Thoracic aorta (tissue), 2 donors: ENCODE measurements at places on chromosomes 1 and 21.

- DNase-seq = no peak
Observed at GRCh38 chr21:14814282-14814681, 250.5 kb downstream of the NRIP1 start.

- DNase-seq = no peak
Observed at GRCh38 chr1:170863621-170864020, 71.7 kb upstream of the MROH9 start.

DNA sequence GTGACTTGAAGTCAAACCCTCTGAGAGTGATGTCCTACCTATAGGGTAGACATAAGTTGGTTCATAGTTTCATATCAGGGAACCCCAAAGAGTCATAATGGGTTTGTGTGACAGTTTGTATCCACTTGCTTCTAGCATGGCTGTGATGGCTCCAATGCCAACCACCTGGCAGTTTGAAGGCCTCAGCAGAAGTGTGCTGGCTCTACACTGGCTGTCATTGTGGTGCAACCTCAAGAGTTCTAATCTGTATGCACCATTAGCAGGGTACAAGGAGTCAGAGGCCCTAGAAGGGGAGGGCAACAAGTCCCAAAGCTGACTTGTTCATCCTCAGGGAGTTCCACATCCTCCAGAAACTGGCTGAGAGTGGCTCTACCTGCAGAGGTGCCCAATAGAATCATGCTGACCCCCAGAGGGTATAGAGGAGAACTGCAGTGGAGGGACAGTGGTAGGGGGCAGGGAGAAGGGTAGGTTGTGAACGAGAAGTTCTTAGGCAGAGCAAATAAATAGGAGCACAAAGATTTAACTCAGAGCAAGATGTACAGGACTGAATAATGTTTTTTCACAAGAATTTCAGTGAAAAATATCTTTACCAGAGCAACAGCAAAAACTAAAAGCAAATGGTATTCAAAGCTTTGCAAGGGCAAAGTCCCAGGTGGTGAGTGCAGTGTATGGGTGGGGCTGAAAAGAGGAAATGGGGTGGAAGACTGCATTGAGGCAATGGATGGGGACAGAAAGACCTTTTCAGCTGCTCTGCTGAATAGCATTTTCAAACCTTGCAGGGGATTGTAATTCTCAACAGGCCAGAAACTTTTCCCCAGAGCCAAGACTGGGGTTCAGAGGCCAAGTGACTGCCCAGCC is 3.2 kb downstream of the FCRL2 start:
- no peak for DNase-seq

GRCh38 chr21:31386006-31386405 is 41.9 kb upstream of the TIAM1 start:
- DNase-seq = no peak

- no peak for DNase-seq
Observed at GRCh38 chr1:5750186-5751162, 241.8 kb downstream of the NPHP4 start.

DNA sequence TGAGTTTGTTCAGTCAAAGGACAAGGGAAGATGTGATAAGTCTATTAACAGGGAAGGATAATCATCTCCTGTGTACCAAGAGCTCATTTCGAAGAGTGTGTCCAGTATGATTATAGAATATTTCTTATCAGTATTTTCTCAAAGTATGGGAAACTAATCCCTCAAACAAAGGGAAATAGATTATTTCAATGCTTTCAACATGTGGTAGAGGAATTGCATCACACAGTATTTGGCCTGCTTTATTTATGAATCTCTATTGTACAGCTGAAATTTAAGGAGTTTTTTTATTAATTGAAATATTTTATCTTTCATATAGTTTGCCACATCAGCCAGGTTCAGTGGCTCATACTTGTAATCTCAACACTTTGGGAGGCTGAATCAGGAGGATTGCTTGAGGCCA is 151.0 kb downstream of the CLEC20A start:
- no peak for DNase-seq

DNA sequence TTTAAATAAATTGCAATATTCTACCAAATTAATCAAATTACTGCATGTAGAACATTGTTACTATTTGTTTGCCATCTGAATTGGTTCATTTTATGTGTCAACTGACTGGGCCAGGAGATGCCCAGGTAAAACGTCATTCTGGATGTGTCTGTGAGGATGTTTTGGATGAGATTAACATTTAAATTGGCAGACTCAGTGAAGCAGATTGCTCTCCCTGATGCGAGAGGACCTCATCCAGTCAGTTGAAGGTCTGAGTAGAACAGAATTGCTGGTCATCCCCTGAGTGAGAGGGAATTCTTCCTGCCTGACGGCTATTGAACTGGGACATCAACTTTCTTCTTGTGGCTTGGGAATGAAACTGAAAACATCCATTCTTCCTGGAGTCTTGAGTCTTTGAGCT is 122.0 kb upstream of the GREM2 start:
- no peak for DNase-seq

DNA sequence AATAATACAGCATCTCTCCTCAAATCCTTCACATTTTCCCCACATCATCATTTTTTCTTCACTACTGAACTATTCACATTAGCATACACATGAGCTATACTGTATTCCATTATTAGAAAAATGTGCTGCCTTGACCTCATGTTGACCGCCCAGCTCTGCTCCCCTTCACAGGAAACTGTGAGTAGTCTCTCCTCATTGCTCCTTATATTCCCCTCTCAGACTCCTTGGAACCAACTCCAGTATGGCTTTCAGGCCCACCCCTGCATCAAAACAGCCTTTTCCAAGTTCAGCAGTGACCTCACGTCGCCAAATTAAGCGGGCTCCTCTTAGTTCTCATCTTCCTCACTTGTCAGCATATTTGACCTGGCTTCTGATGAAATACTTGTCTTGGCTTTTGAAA is 59.2 kb upstream of the SPAG17 start:
- DNase-seq = no peak

DNA sequence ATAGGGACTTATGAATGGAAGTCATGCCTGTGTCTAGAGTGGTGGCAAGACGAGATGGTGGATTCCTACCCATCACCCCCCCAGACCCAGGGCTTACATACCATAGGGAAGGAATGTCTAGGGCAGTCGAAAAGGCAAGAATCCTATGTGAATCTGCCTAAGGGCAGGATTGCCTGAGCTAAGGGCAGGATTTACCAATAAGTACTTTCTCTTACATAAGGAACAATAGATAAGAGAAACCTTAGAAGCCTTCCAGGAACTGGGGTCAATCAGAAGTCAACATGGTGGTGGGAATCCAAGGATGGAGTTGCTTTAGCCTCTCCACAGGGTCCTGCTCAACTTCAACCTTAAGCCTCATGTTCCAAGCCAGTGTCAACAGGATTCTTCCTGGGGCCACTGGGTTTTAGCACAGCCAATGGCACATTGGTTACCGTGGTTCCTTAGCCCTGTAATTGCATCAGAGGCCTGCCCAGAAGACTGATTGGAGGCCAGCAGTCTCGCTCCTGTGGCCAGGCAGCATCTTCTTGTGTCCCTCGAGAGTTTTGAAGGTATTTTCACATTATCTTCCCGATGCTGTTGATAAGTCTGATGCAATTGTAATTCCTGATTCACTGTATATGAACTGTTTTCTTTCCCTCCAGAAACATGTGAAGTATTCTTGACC is 20.7 kb downstream of the BACE2 start:
- DNase-seq = no peak

- DNase-seq = no peak
Observed at GRCh38 chr1:19670787-19671186, 6.1 kb downstream of the HTR6 start.

DNA sequence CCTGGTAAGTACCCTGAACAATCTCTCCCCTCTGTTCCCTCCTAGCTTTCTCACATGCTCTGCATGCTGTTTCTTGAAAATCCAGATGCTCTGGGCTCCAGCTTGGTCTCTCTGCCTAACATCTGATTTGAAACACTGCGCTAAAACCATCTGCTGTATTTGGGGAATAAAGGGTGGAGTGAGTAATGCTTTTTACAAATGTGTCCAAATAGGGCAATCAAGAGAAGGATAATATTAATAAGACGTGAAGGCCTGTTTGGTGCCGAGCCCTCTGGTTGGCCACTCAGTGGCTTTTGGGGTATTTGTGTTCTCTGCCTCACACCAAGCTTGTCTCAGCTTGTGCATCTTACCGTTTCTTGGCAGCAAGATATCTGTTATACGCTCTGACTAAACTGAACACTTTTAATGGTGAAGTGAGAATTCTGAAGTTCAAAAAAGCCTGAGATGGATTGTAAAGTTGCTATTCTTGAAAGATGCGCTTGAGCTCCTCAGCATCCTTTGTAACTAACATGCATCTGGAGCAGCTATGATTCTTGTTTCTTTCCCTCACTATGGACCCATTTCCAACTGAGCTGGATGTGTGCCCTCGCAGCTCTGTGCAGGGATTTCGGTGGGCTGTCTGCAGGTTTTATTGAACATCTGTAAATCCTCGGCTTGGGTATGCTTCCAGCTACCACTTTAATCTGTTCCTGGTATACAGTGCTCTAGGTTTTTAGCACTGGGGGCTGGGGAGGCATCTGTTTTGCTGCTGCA is 269.4 kb downstream of the RWDD3 start:
- no peak for DNase-seq
